Smooth muscle cell of the pulmonary artery (primary cell): ENCODE measurements at places on chromosomes 1 and 21. TPM values are rescaled to one million over a fixed set of nuclear protein-coding genes. Genes with fewer than 3 reads are reported as not detected.

Gene BTG3
- 16.1 and 18.9 TPM in 2 replicates for total RNA-seq

Gene RNU11
- total RNA-seq: not detected in 2 replicates

Gene C1orf185
- not detected in 2 replicates for total RNA-seq

Gene ANGPTL7
- total RNA-seq: not detected in 2 replicates

Gene EFNA3
- 3.1 and 4.2 TPM in 2 replicates for total RNA-seq

Gene SPRR1A
- not detected in 2 replicates for total RNA-seq

Gene VASH2
- total RNA-seq: 0.03 and 0.26 TPM in 2 replicates

Gene PEAR1
- total RNA-seq: 12.7 and 15.9 TPM in 2 replicates

Gene LORICRIN
- total RNA-seq: not detected in 2 replicates

Gene GREM2
- total RNA-seq: 5.4 and 14.7 TPM in 2 replicates

Gene ATP6V0B
- 107 and 134 TPM in 2 replicates for total RNA-seq

Gene CELA3B
- total RNA-seq: not detected in 2 replicates

Gene OR2M3
- total RNA-seq: not detected in 2 replicates
